ENCODE measurements at places on chromosomes 7 and 10.

DNA sequence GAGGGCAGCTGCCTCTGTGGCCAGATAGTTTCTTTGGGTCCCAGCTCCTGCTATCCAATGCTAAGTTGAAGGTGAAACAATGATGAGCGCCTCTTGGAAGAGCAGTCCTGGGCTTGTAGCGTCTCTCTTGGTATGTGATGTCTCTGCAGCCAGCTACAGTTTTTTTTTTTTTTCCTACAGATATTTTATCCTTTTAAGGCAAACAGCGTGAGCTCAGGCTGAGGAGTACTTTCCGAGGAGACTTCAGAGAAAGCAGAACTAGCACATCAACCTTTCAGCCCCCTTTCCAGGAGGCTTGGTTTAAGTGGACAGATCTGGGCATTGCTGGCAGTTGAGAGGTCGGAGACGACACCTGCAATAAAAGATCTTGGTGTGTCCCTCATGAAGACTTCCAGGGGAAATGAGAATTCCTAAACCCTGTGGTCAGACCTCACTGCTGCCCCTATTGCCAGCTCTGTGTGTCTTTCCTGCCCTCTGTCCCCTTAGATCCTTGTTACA is 9.1 kb downstream of the PRKG1 start:
- no peak for DNase-seq

- no peak for DNase-seq
Measured at GRCh38 chr10:110324201-110324804, 19.6 kb upstream of the SMNDC1 start.

GRCh38 chr7:117808910-117809705 is 64.1 kb downstream of the CTTNBP2 start:
- DNase-seq, result no peak

DNA sequence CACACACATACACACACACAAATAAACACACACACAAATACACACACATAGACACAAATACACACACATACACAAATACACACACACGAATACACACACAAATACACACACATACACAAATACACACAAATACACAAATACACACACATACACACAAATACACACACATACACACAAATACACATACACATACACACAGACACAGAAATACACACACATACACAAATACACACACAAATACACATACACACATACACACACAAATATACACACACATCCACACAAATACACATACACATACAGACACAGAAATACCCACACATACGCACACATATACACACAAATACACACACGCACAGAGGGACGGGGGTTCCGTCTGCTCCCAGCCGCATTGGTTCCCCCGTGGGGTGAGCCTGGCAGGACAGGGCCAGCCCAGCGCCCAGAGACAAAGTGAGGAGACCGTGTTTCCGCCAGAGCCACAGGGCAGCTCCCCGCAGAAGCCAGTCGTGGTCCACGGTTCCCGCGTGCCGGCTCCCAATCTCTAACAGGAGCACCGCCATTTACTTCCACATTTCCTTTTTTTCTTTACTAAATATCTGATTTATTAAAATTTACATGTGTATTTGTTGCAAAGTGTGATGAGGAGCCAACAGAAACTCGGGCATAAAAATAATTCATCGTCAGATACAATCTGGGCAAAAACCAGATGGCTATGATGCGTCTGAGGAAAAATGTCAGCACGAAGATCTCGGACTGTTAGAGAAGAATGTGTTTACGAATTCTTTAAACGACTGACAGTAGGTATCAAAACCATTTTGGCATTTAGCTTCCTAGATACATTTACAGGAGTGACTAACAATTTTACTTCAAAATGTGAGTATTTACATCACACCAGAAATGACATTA is 3.1 kb upstream of the KNDC1 start:
- no peak for DNase-seq

DNA sequence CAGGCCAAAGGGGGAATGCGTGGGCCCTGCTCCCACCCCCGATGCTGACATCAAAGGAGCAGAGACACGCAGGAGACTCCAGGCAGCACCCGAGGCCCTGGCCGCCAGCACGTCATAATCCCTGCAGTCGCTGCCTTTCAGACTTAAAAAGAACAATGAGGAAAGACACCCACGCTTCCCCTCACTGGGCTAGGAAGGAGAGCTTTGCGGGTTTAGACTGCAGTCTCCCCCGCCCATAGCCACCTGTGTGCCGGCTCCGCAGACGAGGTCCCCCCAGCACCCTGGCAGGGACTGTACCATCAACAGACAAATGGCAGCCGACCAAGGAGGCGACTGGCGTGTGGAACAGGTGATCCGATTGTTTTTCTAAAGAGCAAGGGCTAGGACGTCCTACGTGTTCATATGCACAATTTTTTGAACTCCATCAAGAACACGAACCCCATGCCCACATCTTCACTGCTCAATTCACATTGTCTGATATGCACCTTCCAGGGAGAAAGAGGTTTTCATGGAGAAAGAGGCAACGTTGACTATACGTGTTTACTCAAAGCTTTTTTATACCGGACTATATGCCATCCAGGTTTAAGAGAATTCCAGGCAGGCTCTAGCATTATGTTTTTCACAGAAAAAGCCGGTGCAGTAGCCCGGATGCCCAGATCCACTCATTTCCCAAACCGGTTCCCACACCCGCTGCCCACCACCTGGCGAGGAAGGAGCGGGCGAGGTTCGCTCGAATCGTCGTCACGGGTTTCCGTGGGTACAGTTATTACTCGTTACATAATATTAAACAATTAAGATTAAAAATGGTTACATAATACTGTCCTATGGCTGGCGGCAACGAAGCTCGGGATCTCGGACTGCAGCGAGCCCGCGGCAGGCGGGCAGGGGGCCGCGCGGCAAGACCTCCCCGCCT is 1.1 kb downstream of the GRB10 start:
- DNase-seq, result no peak

DNA sequence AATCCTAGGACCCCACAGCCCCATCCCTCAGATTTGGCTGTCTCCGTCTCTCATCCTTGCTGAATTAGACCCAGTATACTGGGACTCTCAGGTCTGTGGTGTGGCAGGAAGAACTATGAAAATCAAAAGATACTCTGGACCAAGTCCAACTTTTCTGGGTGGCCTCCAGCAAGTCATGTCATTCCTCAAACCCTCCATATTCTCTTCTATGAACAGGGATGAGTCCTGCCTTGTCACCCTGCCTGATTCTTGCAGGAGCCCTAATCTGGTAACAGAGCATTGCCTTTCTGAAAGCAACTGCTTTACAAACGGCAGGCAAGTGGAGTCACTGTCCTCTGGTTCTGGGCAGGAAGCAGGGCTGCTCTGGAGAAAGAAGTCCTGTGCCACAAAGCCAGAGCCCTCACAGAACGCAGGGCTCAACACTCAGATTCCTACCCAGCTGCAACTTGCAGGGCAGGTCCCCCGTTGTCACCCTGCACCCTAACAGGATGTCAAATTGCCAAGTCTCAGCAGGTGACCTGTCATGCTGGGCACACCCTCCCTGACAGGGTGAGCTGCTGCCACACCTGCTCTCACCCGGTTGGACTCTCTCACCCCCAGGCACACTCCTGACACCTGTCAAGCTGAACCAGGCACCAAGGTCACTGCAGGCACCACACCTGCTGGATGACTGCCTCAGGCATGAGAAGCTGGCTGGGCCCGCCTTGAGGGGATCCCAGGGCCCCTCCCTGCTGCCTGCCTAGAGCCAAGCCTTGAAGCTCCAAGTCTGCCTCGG is 227.7 kb downstream of the KCNMA1 start:
- no peak for DNase-seq

GRCh38 chr7:36904802-36905201 is 180.5 kb upstream of the AOAH start:
- DNase-seq, result no peak

- no peak for DNase-seq
Measured at GRCh38 chr7:6306471-6306870, 34.0 kb upstream of the CYTH3 start.

GRCh38 chr10:109933984-109934565 is 10.8 kb upstream of the XPNPEP1 start:
- DNase-seq, result no peak

DNA sequence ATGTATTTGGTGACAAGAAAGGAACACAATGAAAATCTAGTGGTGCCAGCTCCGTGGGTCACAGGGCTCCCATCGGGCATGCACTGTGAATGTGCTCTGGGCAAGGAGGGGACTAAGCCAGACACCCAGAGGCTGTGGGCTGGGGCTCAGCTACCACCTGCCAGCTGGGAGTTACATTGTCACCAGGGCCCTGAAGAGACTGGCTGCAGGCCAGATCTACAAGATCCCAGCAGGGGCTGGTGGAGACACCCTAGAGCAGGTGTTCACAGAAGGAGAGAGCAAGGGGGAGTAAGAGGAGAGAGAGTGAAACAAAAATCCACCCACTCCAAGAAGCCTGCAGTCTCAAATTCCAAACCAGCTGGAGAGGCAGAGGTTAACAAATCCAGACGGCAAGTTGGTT is 116.6 kb upstream of the ADCY1 start:
- DNase-seq, result no peak

DNA sequence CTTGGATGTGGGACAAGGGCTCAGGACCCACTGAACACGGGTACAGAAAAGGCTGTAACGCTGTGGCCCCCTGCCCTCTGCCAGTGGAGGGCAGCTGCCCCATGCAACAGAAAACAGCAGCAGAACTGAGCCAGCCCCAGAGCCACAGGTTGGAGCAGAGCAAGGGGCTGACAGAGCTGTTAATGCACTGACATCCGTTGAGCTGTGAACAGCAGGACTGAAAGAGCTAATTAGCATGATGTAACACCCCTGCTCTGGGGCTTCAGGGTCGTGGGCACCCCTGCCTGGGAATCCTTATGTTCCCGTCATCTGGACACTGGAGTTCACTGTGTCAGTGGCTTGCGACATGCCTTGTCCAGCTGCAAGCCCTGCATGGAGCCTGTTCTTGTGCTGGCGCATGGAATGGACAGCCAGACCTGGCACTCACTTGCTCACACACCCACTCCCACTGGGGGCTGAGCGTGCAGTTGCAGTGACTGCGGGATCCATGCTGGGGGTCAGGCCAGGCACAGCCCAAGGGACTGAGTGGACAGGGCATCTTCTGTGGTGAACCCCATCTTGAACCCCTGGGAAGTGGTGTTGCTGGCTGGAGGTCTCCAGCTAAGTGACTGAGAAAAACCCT is 293.7 kb downstream of the DNAJB9 start:
- no peak for DNase-seq

GRCh38 chr10:123665491-123666286 is 466 bp upstream of the GPR26 start:
- no peak for DNase-seq

GRCh38 chr7:112938863-112939573 is 147.6 kb downstream of the GPR85 start:
- no peak for DNase-seq

GRCh38 chr7:99489235-99489634 is 10.8 kb downstream of the ZNF394 start:
- no peak for DNase-seq

All from activated CD4-positive, alpha-beta T cell treated with anti-CD3 and anti-CD28 coated beads for 24 hours (primary cell).